ENCODE measurements at places on chromosomes 6 and 20. TPM values are rescaled to one million over a fixed set of nuclear protein-coding genes. Genes with fewer than 3 reads are reported as not detected.
A peak's percentile ranks its signal among the peaks of the same experiment; 100 is the strongest.

DNA sequence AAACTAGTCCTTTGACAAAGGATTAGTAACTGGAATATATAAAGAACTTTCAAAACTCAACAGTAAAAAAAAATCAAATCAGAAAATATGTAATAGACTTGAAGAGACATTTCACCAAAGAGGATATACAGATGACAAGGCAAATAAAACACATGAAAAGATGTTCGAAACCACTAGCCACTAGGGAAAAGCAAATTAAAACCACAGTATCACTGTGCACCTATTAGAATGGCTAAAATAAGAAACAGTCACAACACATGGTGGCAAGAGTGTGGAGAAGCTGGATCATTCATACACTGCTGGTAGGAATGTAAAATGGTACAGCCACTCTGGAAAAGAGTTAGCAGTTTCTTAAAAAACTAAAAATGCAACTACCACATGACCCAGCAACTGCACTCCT, 14.9 kb downstream of the ZBTB2 start:
- peaks cover 22% of the 10 kb centered on the region for H3K36me3 ChIP-seq
- H3K27me3 ChIP-seq: no peaks in the 10 kb centered on the region
- peaks cover 80% of the 10 kb centered on the region for H3K4me1 ChIP-seq
- H3K4me3 ChIP-seq: no peak overlapping the region
- H3K27ac ChIP-seq: peak overlapping the region; percentile 59
- no peak for DNase-seq

GRCh38 chr20:14553774-14554534, 216.5 kb upstream of the FLRT3 start:
- no peak for DNase-seq
- no peaks in the 10 kb centered on the region for H3K4me1 ChIP-seq

DNA sequence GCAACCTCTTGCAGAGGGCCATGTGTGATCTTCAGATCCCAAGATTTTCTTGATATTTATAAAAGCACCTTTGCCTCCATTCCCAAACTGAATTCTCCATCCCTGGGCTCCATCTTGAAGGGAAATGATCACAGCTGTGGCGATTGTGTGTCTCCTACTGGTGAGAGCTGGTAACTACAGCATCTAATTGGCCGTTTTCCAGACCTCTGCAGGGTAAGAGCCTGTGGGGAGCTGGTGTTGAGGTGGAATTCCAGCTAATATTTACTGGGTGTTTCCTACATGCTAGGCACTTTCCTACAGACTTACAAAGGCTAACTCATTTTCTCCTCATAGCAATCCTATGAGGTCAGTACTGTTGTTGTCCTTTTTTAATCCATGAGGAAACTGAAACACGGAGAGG, 59.2 kb upstream of the FNDC1 start:
- no peaks in the 10 kb centered on the region for H3K36me3 ChIP-seq
- peak; percentile 56 for DNase-seq
- H3K4me3 ChIP-seq: no peak overlapping the region
- peaks cover 52% of the 10 kb centered on the region for H3K4me1 ChIP-seq
- H3K27ac ChIP-seq: no peak overlapping the region

Gene PIM1
- 137 TPM for total RNA-seq

Gene OR2H1
- total RNA-seq: not detected

DNA sequence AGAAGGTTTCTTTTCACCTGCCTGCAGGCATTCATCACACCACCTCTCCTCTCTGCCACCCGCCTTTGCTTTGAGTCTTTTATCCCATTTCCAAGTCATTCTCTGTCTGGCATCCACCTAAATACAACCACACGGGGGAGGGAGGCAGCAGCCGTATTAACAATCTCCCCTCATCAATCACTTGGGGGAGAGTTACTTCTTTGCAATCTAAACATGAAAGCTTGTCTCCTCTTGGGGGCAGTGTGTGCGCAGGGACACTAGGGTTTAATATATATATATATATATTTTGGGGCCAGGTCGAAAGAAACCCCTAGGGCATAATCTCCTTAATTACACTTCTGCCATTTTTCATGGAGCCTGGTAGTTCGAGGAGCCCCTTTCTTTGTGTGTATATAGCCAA, 214.5 kb downstream of the TSHZ2 start:
- H3K27ac ChIP-seq: no peak overlapping the region
- H3K4me3 ChIP-seq: no peak overlapping the region
- peaks cover 13% of the 10 kb centered on the region for H3K4me1 ChIP-seq
- DNase-seq: no peak
- peaks cover 8% of the 10 kb centered on the region for H3K36me3 ChIP-seq

- H3K36me3 ChIP-seq: no peaks in the 10 kb centered on the region
- no peak overlapping the region for H3K4me3 ChIP-seq
- no peaks in the 10 kb centered on the region for H3K4me1 ChIP-seq
Observed at GRCh38 chr6:112443179-112444065, 96.3 kb downstream of the RFPL4B start.

Gene DCBLD1
- 1.6 TPM for total RNA-seq

DNA sequence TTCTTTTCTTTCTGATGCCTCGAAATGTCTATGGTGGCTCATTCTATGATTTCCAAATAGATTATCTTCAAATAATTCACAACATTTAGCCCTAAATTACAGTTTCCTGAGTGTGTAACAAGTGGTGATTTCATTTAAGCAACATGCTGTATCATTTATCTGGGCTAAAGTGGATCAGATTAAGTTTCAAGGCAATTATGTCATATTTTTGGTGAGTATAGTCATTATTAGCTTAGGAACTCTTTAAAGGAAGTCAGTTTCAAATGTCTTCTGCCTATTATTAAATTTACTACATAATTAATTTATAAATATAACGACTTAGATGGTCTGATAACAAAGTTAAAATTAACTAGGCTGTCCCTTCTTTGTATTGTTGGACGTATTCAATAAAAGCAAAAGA, 847.9 kb upstream of the FLRT3 start:
- no peak overlapping the region for H3K27ac ChIP-seq
- no peak overlapping the region for H3K4me3 ChIP-seq
- H3K36me3 ChIP-seq: no peaks in the 10 kb centered on the region
- no peaks in the 10 kb centered on the region for H3K4me1 ChIP-seq
- no peak for DNase-seq

Gene TFAP2C
- total RNA-seq: not detected

GRCh38 chr20:40339661-40340449, 349.2 kb downstream of the MAFB start:
- H3K27me3 ChIP-seq: peaks cover 7% of the 10 kb centered on the region
- no peaks in the 10 kb centered on the region for H3K4me1 ChIP-seq

GRCh38 chr6:52642368-52642767, 28.5 kb upstream of the TMEM14A start:
- H3K27me3 ChIP-seq: peaks cover 14% of the 10 kb centered on the region
- H3K4me3 ChIP-seq: no peak overlapping the region
- H3K36me3 ChIP-seq: no peaks in the 10 kb centered on the region

DNA sequence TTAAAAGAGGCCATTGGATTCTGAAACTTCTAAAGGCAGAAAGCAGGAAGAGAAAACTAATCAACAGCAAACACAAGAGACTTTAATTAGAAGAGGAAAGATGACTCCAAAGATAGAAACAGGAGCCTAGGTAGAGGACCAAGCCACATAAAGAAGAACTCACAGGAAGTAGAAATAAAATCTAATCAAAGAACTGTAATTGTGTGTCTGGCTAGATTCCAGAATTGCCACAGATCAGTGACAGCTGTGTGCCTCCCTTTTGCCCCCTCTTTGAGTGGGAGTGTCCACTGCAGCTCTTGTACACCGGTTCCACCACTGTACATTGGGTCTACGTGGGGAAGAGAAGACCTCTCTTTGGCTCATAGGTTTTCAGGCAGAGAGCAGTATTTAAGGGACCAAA, 22.3 kb upstream of the THEMIS start:
- H3K27me3 ChIP-seq: no peaks in the 10 kb centered on the region
- peak overlapping the region; percentile 1 for H3K27ac ChIP-seq
- no peak overlapping the region for H3K4me3 ChIP-seq
- DNase-seq: no peak

DNA sequence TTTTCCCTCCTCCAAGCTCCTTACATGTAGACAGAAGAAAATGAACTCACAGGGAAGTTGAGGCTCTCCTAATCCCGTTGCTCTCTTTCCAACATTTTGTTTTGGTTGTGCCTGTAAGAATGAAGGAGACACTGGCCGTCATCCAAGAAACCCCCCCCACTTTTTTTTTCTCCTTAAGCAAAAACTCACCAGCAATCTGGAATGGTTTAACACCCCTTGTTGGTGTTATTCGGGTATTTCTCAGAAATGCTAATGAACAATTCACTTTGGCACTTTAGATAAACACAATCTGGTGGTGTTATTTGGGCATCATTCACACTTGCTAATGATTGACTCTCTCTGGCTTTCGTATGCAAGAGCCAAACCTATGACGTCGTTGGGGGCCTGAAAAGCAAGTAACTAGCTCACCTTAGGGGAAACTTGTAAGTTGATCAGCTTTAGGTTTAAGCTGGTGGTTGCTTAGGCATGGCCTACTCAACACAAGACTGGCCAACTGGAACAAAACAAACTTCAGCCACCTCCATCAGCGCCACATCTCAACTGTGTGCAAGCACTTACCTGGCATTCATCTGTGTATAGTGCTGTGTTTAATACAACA, 24.3 kb upstream of the OLIG3 start:
- H3K27me3 ChIP-seq: peaks cover 48% of the 10 kb centered on the region
- no peaks in the 10 kb centered on the region for H3K36me3 ChIP-seq

DNA sequence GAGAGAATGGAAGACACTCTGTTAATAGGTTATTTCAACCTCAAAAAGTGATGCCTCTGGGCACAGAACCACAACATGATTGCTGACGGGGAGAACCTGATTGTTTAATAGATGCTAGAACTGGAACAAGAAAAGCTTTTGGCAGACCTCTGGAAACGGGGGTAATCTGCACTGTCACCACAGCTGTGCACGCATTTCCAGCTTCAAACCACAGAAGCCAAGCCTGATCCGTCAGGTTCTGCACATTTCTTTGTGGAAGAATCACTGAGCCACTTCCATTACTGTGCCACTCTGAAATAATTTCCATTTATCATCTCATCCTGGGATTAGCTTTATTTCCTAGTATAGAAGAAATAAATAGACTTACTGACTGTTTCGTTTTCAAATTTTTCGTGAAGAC, 309.3 kb downstream of the FARS2 start:
- peaks cover 16% of the 10 kb centered on the region for H3K4me1 ChIP-seq
- no peaks in the 10 kb centered on the region for H3K27me3 ChIP-seq
- no peak overlapping the region for H3K4me3 ChIP-seq
- no peak for DNase-seq
- peaks cover 6% of the 10 kb centered on the region for H3K36me3 ChIP-seq

GRCh38 chr20:57866250-57867106, 156.7 kb upstream of the PMEPA1 start:
- H3K27me3 ChIP-seq: peaks cover 13% of the 10 kb centered on the region
- no peak overlapping the region for H3K27ac ChIP-seq
- H3K4me3 ChIP-seq: no peak overlapping the region
- peaks cover 15% of the 10 kb centered on the region for H3K4me1 ChIP-seq
- no peak for DNase-seq
- H3K36me3 ChIP-seq: no peaks in the 10 kb centered on the region

- no peak for DNase-seq
- H3K27me3 ChIP-seq: no peaks in the 10 kb centered on the region
- H3K36me3 ChIP-seq: peaks cover 15% of the 10 kb centered on the region
- peaks cover 10% of the 10 kb centered on the region for H3K4me1 ChIP-seq
Observed at GRCh38 chr6:107421696-107422256, 37.6 kb downstream of the PDSS2 start.

GRCh38 chr20:50270034-50270395, 79.4 kb downstream of the CEBPB start:
- H3K4me3 ChIP-seq: no peak overlapping the region
- DNase-seq: no peak
- H3K27me3 ChIP-seq: peaks cover 19% of the 10 kb centered on the region

GRCh38 chr6:95587989-95588388, 10.7 kb downstream of the MANEA start:
- H3K4me1 ChIP-seq: peaks cover 28% of the 10 kb centered on the region
- H3K27ac ChIP-seq: no peak overlapping the region
- peaks cover 38% of the 10 kb centered on the region for H3K36me3 ChIP-seq
- no peak for DNase-seq
- no peak overlapping the region for H3K4me3 ChIP-seq

GRCh38 chr20:57089699-57090144, 176.7 kb downstream of the BMP7 start:
- H3K4me3 ChIP-seq: no peak overlapping the region
- DNase-seq: peak; percentile 87
- peaks cover 15% of the 10 kb centered on the region for H3K4me1 ChIP-seq
- H3K27me3 ChIP-seq: peaks cover 9% of the 10 kb centered on the region
- H3K27ac ChIP-seq: no peak overlapping the region
- no peaks in the 10 kb centered on the region for H3K36me3 ChIP-seq

- no peak overlapping the region for H3K27ac ChIP-seq
- no peak for DNase-seq
- peaks cover 6% of the 10 kb centered on the region for H3K27me3 ChIP-seq
- no peak overlapping the region for H3K4me3 ChIP-seq
- no peaks in the 10 kb centered on the region for H3K4me1 ChIP-seq
Observed at GRCh38 chr6:132893772-132894490, 79.6 kb downstream of the RPS12 start.

DNA sequence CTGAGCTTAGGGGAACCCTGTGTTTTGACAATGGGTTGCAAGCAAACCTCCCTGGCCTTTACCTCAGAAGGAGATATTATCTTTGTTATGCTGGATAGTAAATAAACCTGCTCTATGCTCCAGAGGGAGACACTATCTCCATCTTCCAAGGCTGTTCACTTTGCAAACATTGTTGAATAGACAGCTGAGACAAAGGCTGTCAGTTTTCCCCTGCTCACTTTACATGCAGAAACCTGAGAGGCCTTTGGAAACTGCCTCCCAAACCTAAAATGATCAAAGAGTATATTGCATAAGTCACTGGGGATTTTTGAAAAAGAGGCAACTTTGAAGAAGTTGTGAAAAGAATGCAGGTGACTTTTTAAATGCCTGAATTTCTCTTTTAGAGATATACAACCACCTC, 61.6 kb downstream of the MRAP2 start:
- no peak overlapping the region for H3K4me3 ChIP-seq
- no peaks in the 10 kb centered on the region for H3K4me1 ChIP-seq
- DNase-seq: no peak
- peaks cover 2% of the 10 kb centered on the region for H3K27me3 ChIP-seq
- no peaks in the 10 kb centered on the region for H3K36me3 ChIP-seq

DNA sequence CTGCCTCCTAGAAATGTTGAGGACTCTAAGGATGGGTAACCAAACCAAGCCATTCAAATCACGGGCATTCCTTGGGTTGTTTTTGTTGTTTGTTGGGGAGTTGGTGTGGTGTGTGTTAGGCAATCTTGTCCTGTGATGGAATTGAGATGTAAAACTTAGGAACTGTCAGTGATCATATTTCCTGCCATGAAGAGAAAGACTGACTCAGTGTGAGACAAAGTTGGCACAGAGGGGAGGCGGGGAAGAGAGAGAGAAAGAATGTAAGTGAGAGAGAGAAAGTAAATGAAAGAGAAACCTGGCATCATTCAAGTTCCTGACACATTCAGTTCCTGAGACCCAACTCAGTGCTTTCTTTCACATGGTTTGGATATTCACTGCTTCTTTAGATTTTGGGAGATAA, 21.6 kb upstream of the FBXO30 start:
- H3K27me3 ChIP-seq: no peaks in the 10 kb centered on the region
- peaks cover 7% of the 10 kb centered on the region for H3K4me1 ChIP-seq
- H3K36me3 ChIP-seq: peaks cover 2% of the 10 kb centered on the region
- no peak overlapping the region for H3K4me3 ChIP-seq
- H3K27ac ChIP-seq: no peak overlapping the region
